ENCODE measurements at places on chromosomes 13 and 19.

GRCh38 chr19:15448778-15449619 is 757 bp downstream of the WIZ start:
- DNase-seq: no peak

GRCh38 chr13:46121033-46121432 is 16.2 kb upstream of the CPB2 start:
- no peak for DNase-seq

GRCh38 chr19:17405250-17406045 is at the start of gene BST2:
TSS of gene BST2 (minus strand) at chr19:17405630. CDS start at chr19:17405575, 55 bp downstream.
- DNase-seq: peak; percentile 36

GRCh38 chr13:44819772-44820171 is 169.5 kb downstream of the NUFIP1 start:
- DNase-seq: no peak

DNA sequence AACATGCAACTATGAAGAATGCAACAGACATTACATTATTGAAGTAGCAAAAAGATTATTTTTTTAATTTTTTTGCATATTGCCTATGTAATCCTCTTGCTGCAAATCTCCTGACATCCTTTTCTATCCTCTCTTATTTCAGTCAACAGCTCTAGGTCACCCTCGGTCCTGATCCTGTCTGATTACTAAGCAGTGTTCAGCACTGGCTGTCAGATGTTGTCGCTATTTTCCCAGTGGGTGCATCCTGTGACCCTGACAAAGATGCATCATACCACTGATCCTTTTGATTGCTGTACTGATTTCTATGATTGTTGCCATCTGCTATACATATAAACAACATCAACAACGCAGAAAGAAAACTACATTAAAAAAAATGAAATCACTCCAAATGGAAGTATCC is 443.7 kb upstream of the PRR20A start:
- no peak for DNase-seq

DNA sequence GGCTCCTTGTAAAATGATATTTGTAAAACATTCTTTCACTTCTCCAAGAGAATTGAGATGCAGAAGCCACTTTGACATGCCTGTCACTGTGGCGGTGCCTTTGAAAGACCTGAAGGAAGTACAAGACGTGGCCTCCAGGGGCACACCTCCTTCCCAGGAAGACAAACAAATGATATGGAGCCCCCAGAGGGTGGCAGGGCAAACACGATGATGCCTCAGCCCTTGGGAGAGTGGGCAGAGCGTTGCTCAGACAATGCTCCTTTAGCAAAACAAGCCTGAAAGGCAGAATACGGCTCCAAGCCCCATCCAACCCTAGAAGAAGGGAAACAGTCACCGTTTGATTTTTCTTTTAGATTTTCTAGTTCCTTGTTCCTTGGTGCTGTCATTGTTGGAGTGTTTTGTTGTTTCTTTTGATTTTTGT is 9.2 kb upstream of the ATP12A start:
- DNase-seq: no peak

GRCh38 chr13:103354171-103354570 is 288.0 kb upstream of the SLC10A2 start:
- no peak for DNase-seq

DNA sequence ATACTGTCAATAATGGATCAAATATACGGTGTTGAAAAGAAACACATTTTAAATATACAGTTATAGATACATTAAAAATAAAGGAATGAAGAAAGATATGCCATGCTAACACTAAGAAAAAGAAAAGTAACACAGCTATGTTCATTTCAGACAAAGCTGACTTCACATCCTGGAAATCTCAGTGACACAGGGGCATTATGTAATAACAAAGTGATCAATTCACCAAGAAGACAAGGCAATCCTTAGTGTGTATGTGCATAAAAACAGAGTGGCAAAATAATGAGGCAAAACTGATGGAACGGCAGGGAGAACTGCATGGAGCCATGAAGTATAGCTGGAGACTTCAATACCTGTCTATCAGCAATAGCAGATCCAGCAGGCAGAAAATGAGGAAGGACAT is 13.1 kb downstream of the ZNF14 start:
- no peak for DNase-seq

DNA sequence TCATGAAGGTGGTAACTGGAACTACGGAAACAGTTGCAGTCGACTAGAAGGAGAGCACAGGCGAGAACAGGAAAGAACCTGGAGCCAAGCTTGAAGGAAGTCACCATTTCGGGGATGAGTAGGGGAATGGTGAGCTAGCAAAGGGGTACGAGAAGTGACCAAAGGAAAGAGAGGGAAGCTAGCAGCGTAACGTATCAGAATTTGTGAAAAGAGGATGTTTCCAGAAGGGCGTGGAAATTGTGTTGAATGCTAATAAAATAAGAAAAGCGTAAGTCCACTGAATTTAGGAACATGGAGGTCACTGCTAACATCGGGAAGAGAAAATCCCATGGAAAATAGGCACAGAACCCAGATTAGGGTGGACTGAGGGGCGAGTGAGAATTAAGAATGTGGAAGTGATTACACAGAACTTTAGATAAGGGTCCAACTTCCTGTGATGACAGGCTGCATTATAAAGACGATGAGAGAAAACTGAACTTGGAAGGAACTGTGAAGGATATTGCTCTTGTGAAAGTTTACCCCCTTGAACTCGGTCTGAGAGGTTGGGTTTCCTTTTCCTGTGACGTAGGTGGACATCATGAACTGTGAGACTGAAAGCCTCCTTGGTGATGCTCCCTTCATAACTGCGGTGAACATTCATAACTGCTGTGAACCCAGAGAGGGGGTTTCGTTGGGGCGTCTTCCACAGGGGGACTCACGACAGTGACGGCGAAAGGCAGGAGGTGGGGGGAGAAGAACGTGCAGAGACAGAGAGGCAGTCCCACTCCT is 2.0 kb upstream of the FFAR2 start:
- DNase-seq: no peak

- no peak for DNase-seq
These were observed 12.7 kb upstream of the ZNF121 start for GRCh38 chr19:9597027-9597426.

DNA sequence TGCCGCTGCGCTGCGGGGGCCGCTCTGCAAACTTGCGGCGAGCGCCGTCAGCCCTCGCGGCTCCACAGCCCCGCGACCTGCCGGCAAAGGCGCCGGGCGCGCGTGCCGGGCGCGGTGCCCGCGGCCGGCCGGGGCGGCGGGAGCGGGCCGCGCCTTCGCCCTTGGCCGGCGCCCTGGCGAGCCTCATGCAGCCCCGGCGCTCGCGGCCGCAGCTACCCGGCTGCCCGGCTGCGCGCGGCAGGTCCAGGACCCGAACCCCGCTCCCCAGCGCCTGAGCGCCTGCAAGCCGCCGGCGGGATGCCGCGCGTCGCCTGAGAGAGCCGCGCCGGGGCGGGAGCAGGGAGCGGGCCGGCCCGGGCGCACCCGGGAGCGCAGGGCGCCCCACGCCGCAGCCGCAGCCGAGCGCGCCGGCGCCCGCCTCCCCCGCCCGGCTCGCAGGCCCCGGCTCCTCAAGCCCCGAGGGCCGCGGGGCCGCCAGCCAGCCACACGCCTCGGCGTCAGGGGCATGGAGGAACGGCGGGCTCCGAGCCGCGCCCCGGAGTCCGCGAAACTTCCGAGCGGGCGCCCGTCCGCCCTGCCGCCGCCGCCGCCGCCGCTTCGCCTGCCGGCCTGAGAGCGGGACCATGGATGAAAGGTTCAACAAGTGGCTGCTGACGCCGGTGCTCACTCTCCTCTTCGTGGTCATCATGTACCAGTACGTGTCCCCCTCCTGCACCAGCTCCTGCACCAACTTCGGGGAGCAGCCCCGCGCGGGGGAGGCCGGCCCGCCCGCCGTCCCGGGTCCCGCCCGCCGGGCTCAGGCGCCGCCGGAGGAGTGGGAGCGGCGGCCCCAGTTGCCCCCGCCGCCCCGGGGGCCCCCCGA is 564 bp downstream of the HS6ST3 start:
- DNase-seq: no peak

GRCh38 chr13:24630121-24630520 is 50.1 kb upstream of the ATP12A start:
- no peak for DNase-seq

- no peak for DNase-seq
These were observed 233.0 kb downstream of the DCT start for GRCh38 chr13:94246495-94246894.

GRCh38 chr13:97723655-97724054 is 229.8 kb upstream of the IPO5 start:
- DNase-seq: no peak

- DNase-seq: no peak
These were observed 34.7 kb downstream of the BRD4 start for GRCh38 chr19:15297416-15298224.

- no peak for DNase-seq
These were observed 1196.2 kb downstream of the PCDH9 start for GRCh38 chr13:66033924-66034323.

DNA sequence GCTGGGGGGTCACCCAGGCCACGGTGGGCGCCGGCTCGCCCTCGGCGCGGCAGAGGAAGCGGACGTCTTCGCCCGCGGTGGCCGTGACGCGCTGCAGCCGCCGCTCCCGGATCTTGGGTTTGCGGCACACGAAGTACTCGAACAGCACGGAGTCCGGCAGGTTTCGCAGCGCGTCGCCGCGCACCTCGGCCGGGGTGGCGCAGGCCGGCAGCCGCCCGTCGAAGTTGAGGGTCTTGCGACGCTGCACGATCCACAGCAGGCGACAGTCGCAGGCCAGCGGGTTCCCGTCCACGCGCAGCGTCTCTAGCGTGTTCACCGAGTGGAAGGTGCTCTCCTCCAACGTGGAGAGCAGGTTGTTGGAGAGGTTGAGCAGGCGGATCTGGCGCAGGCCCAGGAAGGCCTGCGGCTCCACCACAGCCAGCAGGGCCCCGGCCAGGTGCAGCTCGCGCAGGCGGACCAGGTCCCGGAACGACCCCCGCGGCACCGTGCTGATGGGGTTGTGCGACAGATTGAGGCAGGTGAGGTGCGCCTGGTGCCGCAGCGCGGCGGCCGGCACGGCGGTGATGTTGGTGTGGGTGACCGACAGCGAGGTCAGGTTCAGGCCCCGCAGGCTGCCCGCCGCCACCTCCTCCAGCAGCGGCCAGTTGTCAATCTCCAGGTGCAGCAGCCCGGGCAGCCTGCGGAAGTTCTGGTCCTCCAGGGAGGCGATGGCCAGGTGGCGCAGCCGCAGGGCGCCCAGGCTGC is 8.6 kb upstream of the PEAK3 start:
- no peak for DNase-seq

- no peak for DNase-seq
These were observed 21.8 kb downstream of the ALOX5AP start for GRCh38 chr13:30757026-30757742.

GRCh38 chr19:40282920-40283319 is 2.2 kb downstream of the AKT2 start:
- DNase-seq: no peak

DNA sequence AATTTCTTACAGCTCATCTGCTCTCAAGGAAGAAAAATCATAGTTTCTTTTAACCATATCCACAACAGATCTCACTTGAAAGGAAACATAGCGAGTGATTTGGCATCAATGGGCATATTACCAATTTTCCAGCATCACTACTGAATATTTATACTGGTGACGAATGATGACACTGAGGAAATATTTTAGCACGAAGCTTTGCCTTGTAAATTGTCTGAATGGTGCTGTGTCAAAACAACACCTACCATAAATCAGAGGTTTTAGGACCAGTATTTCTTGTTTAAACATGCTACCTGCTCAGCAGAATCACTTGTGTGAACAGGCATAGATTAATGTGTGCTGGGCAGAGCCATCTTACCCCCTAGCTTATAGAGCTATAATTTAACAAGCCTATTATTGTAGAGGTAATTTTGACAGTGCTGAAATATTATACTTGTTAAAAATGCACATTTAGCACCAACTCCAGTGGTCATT is 146.8 kb downstream of the ABCC4 start:
- DNase-seq: no peak

GRCh38 chr13:109400209-109400608 is 386.2 kb downstream of the IRS2 start:
- DNase-seq: no peak

GRCh38 chr19:48982280-48982679 is 10.8 kb downstream of the GYS1 start:
- no peak for DNase-seq

GRCh38 chr13:108656742-108657141 is 27.3 kb downstream of the MYO16 start:
- no peak for DNase-seq

DNA sequence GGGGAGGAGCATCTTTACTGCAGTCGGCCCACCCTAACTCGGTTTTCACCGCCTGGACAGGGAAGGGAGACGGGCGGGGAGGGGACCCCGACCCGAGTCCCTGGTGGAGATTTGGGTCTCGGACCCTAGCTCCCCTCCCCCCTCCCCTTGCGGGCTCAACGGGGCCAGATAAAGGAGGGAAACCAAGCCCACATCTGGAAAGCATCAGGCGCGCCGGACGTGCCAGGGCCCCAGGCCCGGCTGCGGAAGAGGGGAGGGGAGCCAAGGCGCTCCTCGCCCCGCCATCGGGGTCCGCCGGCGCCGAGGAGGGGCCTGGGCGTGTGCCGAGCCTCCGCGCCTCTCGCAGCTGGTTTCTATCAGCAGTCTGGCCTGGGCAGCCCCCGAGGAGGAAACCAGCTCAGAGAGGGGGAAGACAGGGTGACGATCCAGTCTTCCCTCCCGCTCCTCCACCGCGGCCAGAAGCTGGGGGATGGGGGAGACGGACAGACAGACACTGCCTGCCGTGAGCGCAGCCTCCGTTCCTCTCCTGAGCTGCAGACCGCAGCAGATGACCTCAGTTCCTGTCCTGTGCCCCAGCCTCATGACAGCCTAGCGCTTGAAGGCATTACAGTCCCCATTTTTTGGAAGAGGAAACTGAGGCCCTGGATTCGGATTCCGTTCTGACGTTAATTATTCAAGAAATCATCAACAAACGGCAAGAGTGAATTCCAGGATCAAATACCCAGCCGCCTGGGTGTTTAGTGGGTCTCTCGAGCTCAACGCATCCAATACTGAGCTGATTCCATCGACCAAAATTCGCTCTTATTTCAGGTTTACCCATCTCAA is 3.6 kb upstream of the GNG8 start:
- no peak for DNase-seq

DNA sequence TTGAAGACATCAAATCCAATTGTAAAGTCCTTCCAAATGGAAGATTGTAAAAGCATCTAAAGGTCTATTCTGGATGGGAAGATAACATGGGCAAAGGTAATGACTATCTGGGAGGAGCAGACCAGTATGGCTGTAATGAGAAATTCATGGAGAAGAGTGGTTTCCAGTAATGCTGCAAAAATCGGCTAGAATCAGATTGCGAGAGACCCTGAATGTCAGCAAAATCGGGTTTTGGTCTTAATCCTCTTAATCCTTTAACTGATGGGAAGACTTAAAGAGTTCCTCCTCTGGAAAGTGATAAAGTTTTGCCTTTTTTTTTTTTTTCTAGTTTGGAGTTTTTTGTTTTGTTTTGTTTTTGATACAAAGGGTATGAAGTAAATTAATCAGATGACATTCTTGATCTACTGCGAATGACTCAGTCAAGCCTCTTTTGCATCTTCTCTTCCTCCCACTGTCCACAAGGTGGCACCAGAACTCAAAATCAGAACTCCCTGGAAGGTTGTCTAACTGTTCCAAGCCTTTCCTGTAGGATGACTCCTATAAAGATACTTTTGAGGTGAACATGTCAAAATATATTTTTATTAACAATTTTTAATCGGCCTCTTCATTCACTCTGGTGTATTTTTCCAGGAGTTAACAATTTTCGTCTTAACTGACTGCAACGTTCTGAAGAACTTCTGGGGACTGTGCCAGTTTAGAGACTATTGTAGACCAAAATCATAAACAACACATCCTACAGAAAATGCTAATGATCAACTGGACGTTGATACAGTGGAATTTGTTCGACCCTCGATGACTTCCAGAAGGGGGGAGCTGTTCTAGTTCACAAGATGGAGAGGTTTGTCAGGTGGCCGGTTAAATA is 213.3 kb upstream of the MIR17HG start:
- DNase-seq: no peak

Measured in T-helper 17 cell (primary cell).